ENCODE measurements at places on chromosomes 2 and 18.

- peak; percentile 48 for DNase-seq
Observed at GRCh38 chr2:172086241-172087206, 1.2 kb downstream of the DLX1 start.

DNA sequence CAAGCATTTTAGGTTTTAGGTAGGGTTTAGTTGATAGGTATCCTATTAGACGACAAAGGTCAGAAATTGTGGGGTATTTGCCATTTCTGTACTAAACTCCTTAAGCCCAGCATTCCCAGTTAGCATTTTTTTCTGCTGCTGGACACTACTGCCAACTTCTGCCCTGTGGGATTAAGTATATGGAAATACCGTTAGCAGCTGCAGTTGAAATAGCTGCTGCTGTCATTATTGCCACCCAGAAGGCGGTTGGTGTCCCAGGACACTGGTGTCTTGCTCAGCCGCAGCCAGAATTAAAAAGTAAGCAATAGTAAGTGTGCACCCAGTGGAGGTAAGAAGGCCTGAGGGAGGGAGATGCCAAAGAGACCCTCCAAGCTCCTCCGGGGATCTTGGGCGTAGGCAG, 1.9 kb upstream of the UXS1 start:
- DNase-seq = no peak

DNA sequence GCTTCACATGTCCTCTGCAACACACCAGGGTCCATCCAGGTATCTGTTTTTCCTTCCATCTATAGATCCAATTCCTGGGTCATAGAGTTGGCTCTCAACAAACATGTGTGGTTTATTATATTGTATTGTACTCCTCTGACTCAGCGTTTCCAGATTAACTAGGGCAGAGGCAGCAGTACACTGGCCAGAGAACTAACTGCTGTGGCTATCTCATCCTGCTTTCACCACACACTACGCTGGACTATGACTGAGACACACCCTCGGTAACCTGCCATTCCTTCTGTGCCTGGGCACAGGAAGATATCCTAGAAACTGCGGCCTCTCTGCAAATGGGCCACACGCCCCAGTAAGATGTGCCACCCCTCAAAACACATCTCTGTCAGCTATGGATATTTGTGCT, 159.8 kb upstream of the STK17B start:
- DNase-seq = peak; percentile 57

- no peak for DNase-seq
Observed at GRCh38 chr2:77228391-77228790, 293.8 kb downstream of the LRRTM4 start.

DNA sequence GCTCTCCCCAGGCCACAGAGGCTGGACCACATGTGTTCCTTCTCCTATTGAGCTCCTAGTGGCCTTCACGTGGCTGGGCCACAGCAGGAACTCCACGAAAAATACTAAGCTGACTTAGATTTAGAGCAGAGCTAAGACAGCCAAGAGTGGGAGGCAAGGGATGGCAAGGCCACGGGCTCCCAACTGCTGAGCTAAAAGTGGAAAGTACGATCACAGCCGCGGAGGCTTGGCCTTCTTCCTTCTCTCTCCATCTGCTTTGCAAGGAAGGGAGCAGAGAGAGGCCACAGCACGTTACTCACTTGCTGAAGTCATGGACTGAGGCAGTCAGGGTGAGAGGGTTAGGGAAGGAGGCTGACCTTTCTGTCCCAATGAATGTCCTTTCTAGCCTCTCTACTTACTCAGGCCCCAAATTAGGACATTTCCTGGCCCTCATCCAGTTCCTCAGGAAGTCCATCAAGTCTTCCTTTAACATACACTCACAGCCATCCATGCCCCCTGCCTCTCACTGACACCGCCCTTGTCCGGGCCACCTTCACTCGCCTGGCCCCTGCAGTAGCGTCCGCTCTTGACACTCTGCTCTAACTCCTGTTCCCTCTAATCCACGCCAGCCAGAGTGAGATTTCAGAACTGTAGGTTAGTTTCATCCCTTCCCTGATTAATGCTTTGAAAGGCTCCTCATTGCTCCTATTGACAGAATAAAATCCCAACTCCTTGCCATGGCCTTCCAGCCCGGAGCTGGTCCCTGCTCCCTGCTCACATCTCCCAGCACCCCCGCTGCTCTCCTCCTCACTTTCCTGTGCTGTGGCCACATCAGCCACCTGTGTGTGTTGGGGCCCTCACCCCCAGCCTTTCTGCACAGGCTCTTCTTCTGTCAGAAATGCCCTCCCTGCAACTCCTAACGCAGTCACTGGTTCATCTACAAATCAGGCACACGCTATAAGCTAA, 204.2 kb downstream of the CYP26B1 start:
- DNase-seq = peak; percentile 13

DNA sequence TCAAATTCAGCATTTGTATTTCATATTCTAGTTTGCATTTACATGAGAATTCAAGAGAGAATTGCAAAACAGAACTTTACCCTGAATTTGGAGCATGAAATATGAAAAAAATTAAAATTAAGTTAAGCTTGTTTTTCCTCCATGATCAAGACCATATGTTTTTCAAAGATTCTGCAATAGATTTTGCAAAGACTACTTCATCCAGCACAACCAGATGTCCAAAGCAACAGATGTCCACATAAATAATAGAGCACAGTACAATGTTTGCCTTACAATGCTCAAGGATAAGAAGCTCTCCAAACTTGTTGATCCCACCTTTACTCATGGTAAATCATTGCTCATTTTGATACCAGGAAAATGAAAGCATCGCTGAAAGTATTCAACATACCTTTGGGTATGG, 25.6 kb downstream of the FAP start:
- no peak for DNase-seq

DNA sequence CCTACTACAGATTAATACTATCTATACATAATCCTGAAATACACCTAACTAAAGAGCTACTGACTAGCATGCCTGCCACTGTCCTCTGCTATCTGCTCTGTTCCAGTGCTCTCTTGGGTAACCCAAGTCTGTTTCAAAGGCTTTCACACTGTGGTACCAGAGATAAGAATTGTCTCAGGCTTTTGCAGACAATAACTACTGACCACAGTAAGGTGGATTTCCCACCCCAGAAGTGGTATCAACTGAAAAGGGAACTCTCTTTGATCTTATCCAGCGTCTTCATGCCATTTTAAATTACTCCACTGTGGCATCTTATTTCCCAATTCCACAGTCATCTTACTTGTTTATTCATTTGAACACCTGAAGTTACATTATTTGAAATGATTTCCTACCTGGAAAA, 190.2 kb downstream of the IKZF2 start:
- DNase-seq = no peak

DNA sequence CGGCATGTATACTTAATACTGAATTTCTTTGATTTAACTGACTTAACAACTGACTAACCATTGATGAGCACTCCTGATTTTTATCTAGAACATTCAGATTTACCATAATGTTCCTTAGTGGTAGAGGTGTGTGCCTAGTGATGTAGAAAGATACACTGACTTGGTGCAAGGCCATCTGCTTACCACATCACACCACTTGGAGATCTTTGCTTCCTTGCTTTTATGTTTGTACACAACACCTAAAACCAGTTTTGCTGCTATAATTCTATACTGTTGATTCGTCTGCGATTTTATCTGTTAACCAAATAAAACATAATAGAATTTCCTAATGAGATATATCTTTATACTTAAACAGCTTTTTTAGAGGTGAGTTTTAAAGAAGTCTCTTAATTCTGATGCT, 3.9 kb upstream of the FARP2 start:
- DNase-seq = no peak

- DNase-seq = peak; percentile 24
Observed at GRCh38 chr2:220373878-220374277, 746.4 kb downstream of the SLC4A3 start.

GRCh38 chr18:22300665-22301636, 116.8 kb downstream of the CTAGE1 start:
- peak; percentile 34 for DNase-seq

DNA sequence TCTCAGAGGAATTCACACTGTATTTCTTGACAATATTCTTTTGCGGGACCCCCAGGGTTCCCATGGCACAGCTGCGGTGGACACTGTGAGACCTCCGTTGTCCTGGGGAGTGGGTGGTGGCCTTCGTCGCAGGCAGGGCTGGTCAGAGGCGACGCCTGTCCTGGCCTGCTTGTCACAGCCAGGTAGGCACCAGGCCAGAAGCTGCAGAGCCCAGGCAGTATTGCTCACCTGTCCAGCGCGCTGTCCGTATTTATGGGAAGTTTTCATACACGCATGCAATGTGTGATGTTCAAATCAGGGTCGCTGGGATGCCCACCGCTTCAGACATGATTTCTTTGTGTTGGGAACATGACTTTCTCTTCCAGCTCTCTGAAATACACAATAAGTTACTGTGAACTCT, 126.6 kb downstream of the RTP5 start:
- DNase-seq = no peak

DNA sequence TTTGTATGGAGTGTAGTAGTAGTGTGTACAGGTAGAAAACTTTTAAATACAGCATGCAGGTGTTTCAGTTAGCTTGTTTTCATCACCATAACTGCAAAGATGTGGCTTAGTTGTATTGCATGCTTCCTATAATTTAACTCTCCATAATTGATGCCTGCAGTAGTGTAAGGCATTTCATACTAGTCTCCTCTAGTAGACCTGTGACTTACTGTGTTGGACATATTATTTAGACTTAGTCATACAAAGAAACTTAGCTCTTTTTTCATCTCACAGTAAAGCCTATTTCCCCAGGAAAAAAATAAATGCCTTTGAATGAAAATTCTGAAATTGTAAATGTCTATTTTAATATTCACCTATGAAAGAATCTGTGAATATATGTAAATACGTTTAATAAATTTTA, 52.8 kb upstream of the TWSG1 start:
- no peak for DNase-seq

- no peak for DNase-seq
Observed at GRCh38 chr2:98903767-98904485, 32.1 kb downstream of the CRACDL start.

Measured in EL (cell line).